ENCODE measurements at places on chromosomes 1 and 21. TPM values are rescaled to one million over a fixed set of nuclear protein-coding genes. Genes with fewer than 3 reads are reported as not detected.
A peak's percentile ranks its signal among the peaks of the same experiment; 100 is the strongest.

GRCh38 chr1:57483954-57484353 is 60.1 kb upstream of the DAB1 start:
- no peak for DNase-seq

DNA sequence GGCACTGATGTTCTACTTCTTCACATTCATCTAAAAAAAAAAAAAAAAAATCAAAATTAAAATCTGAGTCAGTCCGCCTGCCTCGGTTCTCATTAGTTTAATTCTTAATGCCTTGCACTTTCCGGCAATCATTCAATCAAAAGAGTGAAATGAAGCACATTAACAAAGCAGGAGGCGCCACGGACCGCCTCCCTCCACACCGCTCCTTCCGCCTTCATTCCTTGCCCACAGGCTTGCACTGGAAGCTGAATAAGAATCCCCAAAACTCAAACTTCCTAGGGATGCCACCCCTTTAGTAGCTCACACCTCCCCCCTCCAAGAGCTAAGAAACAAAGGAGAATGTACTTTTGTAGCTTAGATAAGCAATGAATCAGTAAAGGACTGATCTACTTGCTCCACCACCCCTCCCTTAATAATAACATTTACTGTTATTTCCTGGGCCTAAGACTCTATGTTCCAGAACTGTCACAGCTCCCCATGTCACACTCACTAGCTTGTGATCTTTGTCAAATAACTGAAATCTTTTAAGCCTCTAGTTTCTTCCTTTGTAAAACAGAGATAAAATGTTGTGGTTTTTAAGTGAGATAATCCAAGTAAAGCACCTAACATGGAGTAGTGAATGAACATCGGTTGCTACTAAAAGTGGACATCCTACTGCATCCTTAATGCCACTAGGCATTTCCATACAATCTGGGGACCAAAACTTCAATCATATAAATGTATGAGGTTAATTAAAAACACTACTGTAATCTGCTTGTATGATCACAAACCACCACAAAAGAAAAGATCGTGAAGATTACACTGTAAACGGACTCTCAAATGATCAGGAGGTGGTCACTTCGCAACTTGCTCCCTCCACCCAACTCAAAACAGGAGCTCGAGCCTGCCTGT is 27.4 kb downstream of the LGALS8 start:
- no peak for DNase-seq

GRCh38 chr1:207960346-207960745 is 49.4 kb upstream of the CD34 start:
- no peak for DNase-seq

GRCh38 chr21:44914176-44914874 is 6.4 kb downstream of the ITGB2 start:
- DNase-seq = peak; percentile 35

C1orf210 gene
- polyA plus RNA-seq = 46.2 TPM

GRCh38 chr21:36499578-36500471 is 19.9 kb upstream of the CLDN14 start:
- no peak for DNase-seq

- no peak for DNase-seq
These were observed 33.6 kb downstream of the SOAT1 start for GRCh38 chr1:179327196-179327595.

GRCh38 chr1:192485692-192486436 is 89.7 kb upstream of the RGS1 start:
- no peak for DNase-seq

OSBPL9 gene
- 64.1 TPM for polyA plus RNA-seq

- DNase-seq = no peak
These were observed 47.7 kb downstream of the POU2F1 start for GRCh38 chr1:167268347-167268787.

CLCA2 gene
- polyA plus RNA-seq = 1.0 TPM

GRCh38 chr1:210394281-210394821 is 65.6 kb downstream of the HHAT start:
- DNase-seq = no peak

- DNase-seq = no peak
These were observed 31.1 kb downstream of the CNST start for GRCh38 chr1:246597340-246597739.

- no peak for DNase-seq
These were observed 573 bp downstream of the KLHL21 start for GRCh38 chr1:6601923-6602668.

- no peak for DNase-seq
These were observed 1.8 kb upstream of the MCOLN2 start for GRCh38 chr1:84998642-84999280.

GRCh38 chr1:185594786-185595410 is 139.3 kb upstream of the HMCN1 start:
- DNase-seq = peak; percentile 8

- peak; percentile 29 for DNase-seq
These were observed 994 bp downstream of the RO60 start for GRCh38 chr1:193060406-193060805.

DNA sequence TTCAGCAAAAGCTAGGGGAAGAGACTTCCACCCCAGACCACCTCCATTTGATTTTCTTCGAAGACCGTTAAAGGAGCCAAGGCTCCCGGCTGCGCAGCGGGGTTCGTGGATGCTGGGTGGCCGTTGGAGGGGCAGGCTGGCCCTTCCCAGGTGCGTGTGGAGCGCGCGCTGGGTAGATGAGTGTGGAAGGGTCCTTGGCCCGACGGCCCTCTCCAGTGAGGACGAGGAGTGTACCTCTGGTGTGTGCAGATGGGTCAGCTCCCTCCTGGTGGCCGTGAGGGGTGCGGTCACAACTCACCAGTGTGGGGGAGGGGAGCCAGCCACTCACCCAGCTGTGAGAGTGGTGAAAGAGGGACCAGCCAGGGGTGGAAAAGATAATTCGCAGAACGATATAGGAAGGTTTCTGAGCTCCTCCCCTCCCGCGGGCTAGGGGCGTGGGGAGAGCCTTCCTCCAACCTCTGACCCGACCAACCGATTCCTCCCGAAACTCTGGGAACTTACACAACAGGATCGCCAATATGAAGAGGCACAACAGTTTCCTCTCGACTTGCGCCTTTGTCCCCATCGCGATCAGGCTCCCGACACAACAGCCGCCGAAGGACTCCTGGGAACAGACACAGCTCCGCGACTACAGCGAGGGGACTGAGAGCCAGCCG is at the start of gene F11R:
Gene F11R, minus strand, starts transcription at position 644 of the 656 bp plus-strand sequence. Its CDS starts 79 bp downstream, at position 565.
- DNase-seq = peak; percentile 62

- DNase-seq = peak; percentile 93
These were observed 98.3 kb upstream of the FGGY start for GRCh38 chr1:59198564-59198963.

TNFRSF9 gene
- 0.33 TPM for polyA plus RNA-seq

DNA sequence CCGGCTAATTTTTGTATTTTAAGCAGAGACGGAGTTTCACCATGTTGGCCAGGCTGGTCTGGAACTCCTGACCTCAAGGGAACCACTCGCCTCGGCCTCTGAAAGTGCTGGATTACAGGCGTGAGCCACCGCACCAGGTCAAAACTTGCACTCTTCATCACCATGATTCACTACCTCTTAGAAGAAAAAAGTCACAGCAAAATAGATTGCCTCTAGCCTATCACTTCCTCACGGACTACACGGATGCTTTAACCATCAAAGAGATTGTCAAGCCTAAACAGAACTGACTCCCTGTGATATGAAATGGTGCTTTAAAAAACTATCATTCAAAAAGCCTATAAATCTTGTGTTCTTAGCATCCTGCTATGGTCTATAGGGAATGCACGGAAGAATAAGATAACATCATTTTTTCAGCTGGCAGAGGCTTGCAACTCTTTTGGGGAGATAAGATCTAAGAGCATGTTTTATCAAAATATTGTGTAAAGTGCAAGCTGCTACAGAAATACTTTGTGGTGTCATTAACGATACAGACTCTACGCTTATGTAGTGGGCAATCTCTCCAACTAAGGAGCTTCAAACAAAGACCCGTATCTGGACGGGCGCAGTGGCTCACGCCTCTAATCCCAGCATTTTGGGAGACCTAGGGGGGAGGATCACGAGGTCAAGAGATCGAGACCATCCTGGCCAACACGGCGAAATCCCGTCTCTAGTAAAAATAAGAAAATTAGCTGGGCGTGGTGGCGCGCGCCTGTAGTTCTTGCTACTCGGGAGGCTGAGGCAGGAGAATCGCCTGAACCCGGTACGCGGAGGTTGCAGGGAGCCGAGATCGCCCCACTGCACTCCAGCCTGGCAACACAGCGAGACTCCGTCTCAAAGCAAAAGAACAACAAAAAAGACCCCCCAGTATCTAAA is 966 bp downstream of the TFB2M start:
- no peak for DNase-seq

PODN gene
- polyA plus RNA-seq = 7.6 TPM

DNA sequence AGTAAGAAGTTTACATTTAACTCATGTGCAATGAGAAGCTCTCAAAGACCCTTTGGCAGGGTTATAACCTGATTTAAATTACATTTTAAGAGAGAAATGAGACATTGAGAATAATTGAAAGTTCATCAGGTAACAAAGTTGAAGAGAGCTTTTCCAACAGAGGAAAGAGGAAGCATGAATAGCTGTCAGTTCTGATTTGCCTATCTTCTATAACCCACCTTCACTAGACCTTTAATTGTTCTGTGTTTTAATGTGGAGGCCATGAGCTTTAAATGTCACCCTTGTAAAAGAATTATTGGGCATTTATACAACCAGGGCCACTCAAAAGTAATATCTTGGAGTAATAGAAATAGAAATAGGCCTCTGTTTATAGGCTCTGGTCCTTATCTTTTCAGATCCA is 9.3 kb upstream of the FCRL1 start:
- no peak for DNase-seq

GCSAML gene
- 0.07 TPM for polyA plus RNA-seq

- no peak for DNase-seq
These were observed 10.2 kb upstream of the OBSCN start for GRCh38 chr1:228197555-228198147.

DNA sequence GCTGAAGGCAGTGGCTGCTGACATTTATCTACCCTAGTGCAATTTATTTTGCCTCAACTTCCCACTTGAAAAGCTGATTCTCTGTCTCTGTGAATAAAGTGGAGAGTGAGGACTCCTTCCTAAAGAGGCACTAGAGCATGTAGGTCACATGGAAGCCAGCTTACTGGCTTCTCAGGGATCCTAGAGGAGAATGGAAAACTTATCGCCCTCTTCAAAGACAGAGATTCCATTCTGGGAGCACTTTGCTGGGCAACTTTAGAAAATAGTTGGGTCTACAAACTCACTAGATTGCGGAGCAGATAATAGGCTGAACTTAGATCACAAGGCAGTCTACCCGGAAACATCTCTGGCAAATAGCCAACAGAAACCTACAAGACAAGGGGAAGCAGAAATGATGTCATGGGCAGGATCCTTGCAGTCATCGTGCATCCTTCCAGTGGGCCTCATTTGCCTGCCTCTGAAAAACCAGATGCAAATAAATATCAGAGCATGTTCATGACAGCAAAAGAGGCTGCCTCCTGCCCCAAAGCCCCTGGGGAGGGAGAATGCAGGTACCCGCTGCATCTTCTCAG is 104.8 kb upstream of the BARHL2 start:
- no peak for DNase-seq

HOOK1 gene
- polyA plus RNA-seq = 35.6 TPM

TMEM59 gene
- 373 TPM for polyA plus RNA-seq

KAZN gene
- polyA plus RNA-seq = 30.4 TPM

CCDC190 gene
- 0.07 TPM for polyA plus RNA-seq

DNA sequence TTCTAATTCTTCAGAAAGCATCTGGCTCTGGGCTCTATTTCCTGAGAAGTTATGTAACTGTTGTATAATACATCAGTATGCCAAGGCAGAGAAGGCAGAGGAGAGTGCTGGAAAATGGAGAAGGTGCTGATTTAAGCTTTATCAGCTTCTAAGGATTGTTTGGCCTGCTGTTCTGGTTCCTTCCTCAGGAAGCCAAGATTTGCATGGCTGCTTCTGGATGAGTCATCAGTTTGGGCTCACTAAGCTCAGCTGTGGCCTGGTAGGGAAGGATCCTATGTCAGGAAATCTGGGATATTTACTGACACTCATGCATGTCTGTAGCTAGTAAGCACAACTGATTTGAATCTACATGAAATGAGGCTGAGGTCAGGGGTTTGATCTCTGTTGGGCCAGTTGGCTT is 73.2 kb upstream of the ADGRL4 start:
- DNase-seq = no peak

GRCh38 chr21:34362136-34362444 is 1.7 kb upstream of the KCNE2 start:
- DNase-seq = no peak

TXNIP gene
- 607 TPM for polyA plus RNA-seq

- DNase-seq = no peak
These were observed 21.5 kb downstream of the TP53BP2 start for GRCh38 chr1:223824287-223824686.
